ENCODE measurements at places on chromosomes 7 and 10.
A peak's percentile ranks its signal among the peaks of the same experiment; 100 is the strongest.

GRCh38 chr7:13911909-13912308, 77.6 kb downstream of the ETV1 start:
- DNase-seq, result no peak

DNA sequence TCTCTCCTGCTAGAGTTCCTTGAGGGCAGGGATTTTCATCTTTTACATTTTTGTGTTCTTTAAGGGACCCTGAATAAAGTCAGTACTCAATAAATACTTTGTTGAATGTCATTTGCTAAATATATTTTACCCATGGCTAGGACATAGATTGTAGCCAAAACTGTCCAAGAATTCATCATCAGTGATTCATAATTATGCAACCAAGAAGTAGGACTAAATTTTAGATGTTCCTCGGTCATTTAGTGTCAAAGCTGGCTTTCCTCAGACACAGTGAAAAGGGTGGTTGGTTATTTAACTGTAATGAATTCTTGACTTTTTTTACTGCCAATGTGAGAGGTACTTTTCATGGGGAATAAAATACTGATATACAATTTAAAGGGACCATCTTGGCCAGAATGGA, 3.3 kb downstream of the NUDT13 start:
- no peak for DNase-seq

GRCh38 chr7:32153006-32153405, 82.8 kb upstream of the PDE1C start:
- no peak for DNase-seq

DNA sequence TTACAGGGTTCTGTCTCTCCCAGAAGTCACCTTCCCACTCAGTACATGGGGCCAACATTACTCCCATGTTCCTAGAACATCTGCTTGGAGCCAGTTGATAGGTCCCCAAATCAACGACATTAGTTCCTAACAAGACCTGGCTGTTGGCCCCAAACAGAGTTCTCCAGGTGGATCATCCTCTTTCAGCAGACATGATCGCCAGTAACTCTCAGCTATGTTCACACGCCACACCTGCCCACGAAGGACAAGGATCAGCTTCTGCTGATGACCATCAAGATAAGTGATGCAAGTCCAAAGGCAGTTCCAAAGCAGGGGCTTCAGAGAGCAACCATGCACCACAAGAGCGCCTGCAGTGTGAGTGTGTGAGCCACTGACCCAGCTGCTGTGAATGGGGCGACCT, 11.0 kb downstream of the ZNF777 start:
- DNase-seq, result no peak

- DNase-seq, result no peak
Observed at GRCh38 chr7:90320801-90321494, at the start of gene FAM237B. Gene FAM237B, minus strand, starts transcription at chr7:90321304. Its CDS starts 1,556 bp downstream, at chr7:90319748.

- peak; percentile 61 for DNase-seq
Observed at GRCh38 chr10:18501198-18501597, 150.2 kb downstream of the NSUN6 start.

GRCh38 chr10:111319866-111320265, 243.0 kb downstream of the ADRA2A start:
- DNase-seq, result no peak

GRCh38 chr10:18666810-18667209, 7.6 kb downstream of the ARL5B start:
- DNase-seq, result no peak

GRCh38 chr10:17216901-17217395, 11.1 kb upstream of the VIM start:
- no peak for DNase-seq

DNA sequence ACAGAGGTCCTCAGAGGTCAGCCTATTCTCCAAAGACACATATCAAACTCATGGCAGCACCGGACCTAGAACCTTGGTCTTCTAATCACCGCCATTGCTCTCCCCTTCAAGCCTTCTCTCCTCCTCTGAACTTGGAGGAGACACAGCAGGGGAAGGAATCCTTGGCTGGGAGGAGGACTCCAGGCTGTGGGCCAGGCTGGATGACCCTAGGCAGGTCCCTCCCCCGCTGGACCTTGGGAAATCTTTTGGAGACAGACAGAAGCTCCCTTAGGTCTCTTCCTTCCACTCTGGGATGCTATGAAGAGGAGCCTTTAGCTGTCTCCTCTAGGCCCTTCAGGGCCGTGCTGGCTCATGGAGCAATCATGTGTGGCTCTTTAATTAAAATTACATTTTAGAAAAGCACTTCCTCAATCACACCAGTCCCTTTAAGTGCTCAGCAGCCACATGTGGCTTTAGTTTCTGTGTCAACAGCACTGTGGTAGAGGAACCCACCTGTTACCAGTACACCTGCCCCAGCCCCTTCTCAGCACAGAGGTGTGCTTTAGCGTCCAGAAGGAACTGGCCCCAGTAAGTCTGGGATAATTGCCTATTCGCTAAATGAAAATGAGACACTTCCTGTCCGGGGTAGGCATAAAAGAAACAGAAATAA, 238.2 kb downstream of the CELF2 start:
- DNase-seq, result peak; percentile 54

DNA sequence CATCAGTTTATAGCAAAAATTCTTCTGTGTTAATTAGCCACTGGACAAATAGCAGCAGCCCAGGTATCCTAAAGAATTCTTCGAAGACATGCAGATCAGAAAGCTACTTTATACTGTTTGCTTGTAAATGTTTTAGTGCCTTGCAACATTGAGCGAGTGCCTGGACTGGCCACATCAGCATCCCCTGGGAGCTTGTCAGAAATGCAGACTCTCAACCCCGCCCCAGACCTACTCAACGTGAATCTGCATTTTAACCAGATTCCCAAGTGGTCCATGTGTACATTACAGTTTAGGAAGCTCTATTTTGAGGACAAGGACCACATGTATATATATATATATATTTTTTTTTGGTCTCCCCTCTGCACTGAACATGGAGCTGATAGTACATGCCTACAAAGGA, 18.5 kb upstream of the PLEKHS1 start:
- no peak for DNase-seq

- no peak for DNase-seq
Observed at GRCh38 chr10:97795886-97796285, 24.1 kb upstream of the SFRP5 start.

DNA sequence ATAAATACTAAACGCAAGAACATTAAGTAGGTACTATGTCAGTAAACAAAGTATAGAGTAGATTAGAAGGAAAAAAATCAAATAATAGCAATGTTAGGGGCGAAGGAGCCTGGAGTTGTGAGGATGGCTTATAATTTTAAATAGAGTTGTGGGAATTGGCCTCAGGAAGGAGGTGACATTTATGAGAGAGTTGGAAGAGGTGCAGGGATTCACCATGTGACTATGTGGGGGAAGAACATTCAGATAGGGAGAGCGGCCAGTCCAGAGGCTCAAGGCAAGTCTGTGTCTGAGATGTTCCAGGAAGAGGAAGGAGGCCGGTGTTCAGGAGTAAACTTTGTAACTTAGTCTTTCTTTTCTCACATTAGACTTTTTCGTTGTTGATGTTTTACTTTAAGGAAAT, 778.6 kb upstream of the C7orf33 start:
- DNase-seq, result no peak
